ENCODE measurements at places on chromosomes 6 and 20.

- no peak for DNase-seq
These were observed 8.4 kb downstream of the AMD1 start for GRCh38 chr6:110882824-110883554.

DNA sequence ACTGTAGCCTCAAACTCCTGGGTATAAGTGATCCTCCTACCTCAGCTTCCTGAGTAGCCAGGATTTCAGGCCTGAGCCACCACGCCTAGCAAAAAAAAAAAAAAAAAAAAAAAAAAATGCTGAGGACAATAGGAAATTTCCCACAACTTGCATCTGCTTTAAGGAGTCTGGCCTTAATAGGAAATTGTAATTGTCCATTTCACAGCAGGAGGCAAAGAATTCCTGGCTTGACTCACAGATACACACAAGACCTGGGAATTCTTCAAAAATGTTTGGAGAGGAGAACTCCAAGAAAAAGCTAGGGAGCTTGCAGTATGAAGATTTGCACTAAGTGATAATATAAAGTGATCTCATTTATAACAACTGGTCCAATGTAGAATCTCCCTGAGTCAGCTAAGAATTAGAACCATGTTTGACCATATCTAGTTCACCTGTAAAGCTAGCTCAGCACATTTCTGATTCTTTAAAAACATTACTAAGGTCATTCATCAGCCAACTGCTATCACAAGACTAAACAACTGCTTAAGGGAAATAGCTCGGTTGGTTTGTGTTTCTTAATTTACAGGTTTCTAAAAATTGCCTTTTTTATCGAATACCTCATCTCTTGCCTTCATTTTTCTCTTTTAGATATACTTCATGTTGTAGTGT lies 80.2 kb upstream of the SLC2A12 start:
- no peak for DNase-seq

GRCh38 chr6:26571592-26572296 lies 25.0 kb upstream of the ABT1 start:
- peak; percentile 43 for DNase-seq

DNA sequence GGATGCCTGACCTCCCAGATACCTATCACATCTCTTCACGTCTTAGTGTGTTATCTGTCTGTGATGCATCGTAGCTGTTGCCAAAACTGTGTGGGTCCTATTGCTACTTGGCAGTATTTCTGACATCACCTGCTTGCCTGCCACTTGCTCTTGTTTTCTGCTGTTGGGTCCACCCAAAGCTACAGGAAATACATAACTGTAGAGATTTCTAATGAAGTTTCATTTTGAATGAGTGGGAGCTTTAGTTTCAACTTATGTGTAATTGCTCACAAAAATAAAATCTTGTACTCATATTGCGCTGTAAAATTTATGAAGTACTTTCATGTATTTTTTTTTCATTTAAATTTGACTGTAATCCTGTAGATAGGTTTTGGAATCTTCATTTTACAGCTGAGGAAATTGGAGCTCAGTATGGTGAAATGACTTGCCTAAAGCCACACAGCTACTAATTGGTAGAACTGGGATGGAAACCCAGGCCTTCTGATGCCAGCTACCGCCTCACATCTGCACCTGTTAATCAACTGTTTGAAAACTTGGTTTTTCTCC lies 113.6 kb upstream of the MAN1A1 start:
- peak; percentile 7 for DNase-seq

DNA sequence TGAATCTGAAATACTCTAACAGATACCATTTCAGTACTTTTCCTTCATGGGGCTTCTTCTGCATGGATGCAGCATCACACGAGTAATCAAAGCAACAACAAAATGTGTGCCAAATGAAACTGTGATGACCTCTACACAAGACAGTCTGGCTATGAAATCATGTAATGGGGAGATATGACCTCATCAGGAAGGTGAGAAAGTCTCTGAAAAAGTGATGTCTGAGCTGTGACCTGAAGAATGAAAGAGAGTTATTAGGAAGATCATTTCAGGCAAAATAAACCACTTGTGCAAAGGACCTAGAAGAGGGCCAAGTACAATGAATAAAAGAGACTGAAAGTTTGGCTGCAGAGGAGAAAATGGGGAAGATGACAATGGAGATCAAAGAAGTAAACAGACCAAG lies 182.8 kb downstream of the PTPRK start:
- DNase-seq = no peak

GRCh38 chr6:85923013-85923430 lies 280.3 kb upstream of the SYNCRIP start:
- DNase-seq = no peak

GRCh38 chr6:165658395-165659058 lies 4.5 kb downstream of the PDE10A start:
- no peak for DNase-seq

GRCh38 chr20:19108155-19108554 lies 104.3 kb upstream of the SLC24A3 start:
- DNase-seq = no peak

DNA sequence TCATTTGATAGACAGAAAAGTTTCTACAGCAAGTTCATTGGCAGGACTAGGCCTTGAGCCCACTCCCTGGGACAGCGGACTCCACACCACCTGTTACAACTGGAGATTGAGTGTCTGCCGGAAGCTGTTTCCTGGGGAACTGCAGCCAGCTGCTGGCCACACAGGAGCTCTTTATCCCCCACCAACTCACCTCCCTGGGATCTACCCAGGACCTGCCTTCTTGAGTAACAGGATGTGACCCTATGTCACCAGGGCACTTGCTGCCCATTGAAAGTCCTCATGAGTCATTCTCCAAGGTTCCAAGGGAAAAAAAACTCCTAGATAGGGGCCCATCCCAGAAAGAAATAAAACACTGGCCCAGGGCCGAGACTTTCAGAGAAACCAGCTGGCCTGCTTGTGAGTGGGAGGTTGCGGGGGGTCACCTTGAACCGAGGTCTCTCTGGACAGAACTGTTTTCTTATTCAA lies 37.4 kb upstream of the SLC9A8 start:
- no peak for DNase-seq

- no peak for DNase-seq
These were observed 120.5 kb upstream of the BTBD3 start for GRCh38 chr20:11797156-11797555.

DNA sequence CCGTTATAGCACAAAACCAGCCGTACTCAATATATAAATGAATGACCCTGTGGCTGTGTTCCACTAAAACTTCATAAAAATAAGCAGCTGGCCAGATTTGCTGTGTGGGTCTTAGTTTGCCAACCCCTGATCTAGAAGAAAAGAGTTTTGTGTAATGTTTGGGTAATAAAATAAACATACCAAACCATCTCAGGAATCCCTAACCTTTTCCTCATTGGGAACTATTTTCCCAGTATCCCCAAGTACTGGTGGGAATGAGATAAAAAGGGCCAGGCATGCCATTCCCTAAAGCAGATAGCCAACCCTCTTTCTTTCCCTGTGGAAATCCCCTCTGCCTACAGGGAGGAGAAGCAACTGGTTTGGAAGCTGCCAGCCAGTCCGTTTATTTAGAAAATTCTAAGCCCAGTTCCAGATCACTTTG lies 169.1 kb upstream of the AKAP12 start:
- DNase-seq = no peak

DNA sequence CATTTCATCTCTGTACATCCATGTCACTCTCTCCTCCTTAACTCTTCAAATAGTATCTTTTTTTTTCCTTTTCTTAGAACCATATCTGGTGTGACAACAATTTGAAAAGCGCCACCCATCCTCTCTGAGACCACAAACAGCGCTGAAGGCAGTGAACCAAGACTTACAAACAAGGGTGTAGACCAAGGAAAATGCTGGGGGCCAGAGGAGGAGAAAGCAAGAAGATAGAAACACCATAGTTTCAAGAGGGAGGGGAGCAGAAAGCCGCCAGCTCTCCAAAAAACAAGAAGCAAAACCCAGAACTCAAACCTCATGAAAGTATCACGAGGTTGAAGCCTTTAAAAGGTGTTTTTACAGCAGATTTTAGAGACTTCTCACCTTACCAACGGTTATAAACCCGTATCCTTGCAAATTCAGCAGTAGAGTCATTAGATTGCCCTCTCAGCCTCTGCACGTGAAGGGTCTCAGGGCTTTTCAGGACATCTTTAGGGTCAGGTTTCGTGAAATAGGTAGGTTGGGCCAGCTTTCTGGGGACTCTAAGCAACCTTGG lies 13.3 kb upstream of the RIPOR2 start:
- DNase-seq = no peak

GRCh38 chr20:44702776-44703175 lies 12.4 kb upstream of the CCN5 start:
- no peak for DNase-seq

DNA sequence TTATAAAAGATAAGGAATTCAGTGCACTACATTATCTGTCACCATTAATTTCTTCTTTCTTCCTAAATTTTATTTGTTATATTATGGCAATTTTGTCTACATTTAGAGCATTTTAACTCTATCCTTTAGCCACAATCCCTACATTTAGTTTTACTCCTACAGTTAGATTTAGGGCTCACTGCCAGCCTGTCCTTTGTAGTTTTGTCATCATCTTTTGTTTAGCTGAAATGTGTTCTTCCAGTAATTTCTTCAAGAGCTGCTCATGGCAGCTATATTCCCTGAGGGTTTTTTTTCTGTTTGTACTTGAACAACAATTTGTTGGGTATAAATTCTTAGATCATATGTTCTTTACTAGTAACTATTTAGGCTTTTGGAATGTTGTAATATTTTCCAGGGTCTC lies 72.7 kb upstream of the B3GAT2 start:
- no peak for DNase-seq

GRCh38 chr6:163764565-163764964 lies 350.0 kb downstream of the QKI start:
- DNase-seq = no peak

DNA sequence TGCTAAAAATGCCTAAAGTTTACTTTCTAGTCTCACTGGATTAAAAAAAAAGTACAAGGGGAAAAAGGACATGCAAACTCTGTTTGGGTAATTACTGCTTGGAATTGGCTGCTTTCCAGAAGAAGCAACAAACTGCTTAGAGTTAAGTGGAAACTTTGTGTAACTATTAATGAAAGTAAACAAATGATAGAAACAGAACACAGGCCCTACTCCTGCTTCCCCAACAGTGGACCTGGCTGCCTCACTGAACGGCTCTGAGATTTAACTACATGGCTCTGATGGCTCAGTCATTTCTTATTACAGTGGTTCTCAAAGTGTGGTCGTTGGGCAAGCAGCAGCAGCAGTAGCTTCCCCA lies 108.5 kb downstream of the MAN1A1 start:
- no peak for DNase-seq

DNA sequence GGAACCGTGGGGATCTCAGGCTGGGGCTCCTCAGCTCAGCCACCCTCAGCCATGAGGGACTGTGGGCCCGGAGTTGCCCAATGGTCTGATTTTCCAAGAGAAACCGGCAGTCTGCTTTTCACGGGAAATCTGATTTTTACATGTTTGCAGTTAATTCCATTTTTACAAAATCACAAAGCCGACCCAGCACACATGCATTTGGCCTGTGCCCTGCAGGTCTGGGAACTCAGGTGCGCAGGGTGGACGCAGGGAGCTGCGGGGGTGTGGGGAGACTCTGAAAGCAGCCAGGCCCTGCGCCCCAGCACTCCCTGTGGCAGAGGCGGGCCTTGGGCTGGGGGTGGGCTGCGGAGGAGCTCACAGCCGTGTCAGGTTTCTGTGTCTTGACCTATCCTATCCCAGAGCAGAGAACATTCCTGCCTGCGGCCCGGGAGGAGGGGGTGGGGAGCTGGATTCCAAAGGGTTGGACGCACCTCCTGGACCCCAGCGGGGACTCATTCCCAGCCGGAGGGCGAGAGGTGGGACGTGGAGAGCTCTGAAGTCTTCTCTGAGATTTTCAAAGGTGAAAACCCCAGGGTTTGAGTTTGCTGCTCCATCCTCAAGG lies 60.6 kb downstream of the ADNP start:
- no peak for DNase-seq

DNA sequence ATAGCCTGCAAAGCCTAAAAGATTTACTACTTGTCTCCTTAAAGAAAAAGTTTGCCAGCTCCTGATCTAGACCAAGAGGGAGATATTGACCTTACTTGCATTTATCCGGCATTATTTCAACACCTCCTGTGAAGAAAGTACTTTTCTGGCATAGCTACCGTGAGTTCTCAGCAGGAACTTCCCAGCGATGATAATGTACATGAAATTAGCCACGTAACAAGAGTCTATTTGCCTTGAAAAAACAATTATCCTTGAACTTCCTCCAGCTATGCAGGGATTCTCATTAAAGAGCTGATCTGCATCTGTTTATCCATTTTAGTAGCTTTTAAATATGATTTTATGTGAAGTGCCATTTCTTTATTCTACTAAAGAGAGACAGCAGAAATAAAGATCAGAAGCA lies 41.7 kb downstream of the ALDH5A1 start:
- no peak for DNase-seq

- no peak for DNase-seq
These were observed 41.2 kb upstream of the POLR1H start for GRCh38 chr6:30019819-30020218.

DNA sequence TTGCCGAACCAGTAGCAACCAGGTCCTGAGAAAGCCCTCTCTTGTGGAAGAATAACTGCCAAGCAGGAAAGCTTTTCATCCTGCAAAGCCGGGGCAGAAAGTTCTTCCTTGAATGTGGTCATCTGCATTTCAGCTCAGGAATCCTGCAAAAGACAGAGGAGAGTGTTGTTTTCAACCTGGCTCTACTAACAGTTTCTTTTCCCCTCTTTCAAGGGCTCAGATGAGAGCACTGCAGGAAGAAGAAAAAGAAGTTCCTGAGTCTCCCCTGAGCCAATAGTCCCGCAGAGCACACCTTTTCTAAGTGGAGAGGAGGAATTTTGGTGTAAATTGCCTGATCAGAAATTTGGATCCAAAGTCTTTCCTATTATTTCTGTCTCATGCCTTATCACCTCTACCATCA lies 10.7 kb downstream of the HLA-DRB1 start:
- DNase-seq = no peak

GRCh38 chr6:106856227-106856874 lies 118.2 kb downstream of the CD24 start:
- DNase-seq = no peak

DNA sequence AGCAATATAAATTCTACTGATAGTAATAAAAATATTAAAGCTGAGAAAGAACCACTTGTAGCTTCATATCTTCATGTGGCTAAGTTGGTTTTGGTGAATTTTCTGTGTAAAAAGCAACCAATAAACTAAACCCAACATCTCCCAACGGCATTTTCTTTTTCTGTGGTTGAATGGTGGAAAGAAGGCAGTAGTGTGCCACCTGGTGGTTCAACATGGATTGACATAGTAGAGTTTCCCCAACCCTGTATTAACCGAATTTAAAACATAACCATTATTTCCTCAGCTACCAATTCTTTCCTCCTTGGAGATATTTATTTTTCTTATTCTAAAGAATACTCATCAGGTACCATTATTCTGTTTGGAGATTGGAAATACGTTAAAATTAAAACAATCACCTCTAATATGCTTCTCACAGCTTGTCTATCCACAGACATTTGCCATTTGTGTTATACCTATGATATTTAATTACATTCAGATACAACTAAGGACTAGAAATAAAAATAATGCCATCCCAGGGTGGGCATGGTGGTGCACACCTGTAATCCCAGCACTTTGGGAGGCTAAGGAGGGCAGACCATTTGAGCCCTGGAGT lies 117.1 kb upstream of the EEF1E1 start:
- peak; percentile 8 for DNase-seq
